ENCODE measurements at places on chromosomes 2 and 18.
A peak's percentile ranks its signal among the peaks of the same experiment; 100 is the strongest.

- no peak for DNase-seq
- H3K36me3 ChIP-seq: no peaks in the 10 kb centered on the region
- H3K27ac ChIP-seq: no peak overlapping the region
- no peak overlapping the region for H3K4me3 ChIP-seq
- no peaks in the 10 kb centered on the region for H3K27me3 ChIP-seq
These were observed 758.4 kb upstream of the GCFC2 start for GRCh38 chr2:76469066-76469465.

DNA sequence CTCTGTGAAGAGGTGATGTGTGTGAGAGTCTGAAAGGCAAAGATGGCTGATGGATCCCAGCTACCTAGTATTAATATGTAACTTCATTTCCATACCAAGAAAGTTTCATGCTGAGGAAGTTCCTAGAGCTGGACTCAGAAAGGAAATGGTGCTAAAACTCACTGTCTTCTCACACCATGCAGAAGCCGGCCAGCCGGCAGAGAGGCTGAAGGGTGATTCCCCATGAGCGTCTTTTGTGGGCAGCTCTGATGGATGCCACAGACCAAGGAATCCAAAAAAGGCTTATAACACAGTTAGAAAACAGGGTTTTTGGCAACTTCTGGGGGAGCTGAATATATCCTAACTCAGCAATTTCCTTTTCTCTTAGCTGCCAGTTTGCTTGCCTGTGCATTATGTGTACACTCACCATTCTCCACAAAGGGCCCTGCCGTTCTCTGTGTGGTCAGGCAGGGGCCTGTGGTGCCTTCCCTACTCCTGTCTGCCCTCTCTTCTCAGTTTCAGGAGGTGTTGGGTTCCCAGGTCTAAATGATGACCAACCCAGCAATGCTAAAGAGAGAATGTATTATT, 289.4 kb downstream of the MTX2 start:
- peaks cover 4% of the 10 kb centered on the region for H3K27me3 ChIP-seq
- no peak overlapping the region for H3K27ac ChIP-seq
- H3K36me3 ChIP-seq: no peaks in the 10 kb centered on the region
- H3K4me1 ChIP-seq: no peaks in the 10 kb centered on the region
- H3K4me3 ChIP-seq: no peak overlapping the region
- DNase-seq: no peak

GRCh38 chr2:121316986-121317385, 32.0 kb upstream of the TFCP2L1 start:
- no peaks in the 10 kb centered on the region for H3K36me3 ChIP-seq
- no peaks in the 10 kb centered on the region for H3K27me3 ChIP-seq
- no peak for DNase-seq
- H3K4me1 ChIP-seq: no peaks in the 10 kb centered on the region

- H3K27me3 ChIP-seq: peaks cover 3% of the 10 kb centered on the region
- H3K27ac ChIP-seq: no peak overlapping the region
- H3K4me1 ChIP-seq: peaks cover 2% of the 10 kb centered on the region
- H3K4me3 ChIP-seq: no peak overlapping the region
- no peak for DNase-seq
- no peaks in the 10 kb centered on the region for H3K36me3 ChIP-seq
These were observed 65.2 kb downstream of the ZEB2 start for GRCh38 chr2:144454466-144455287.

DNA sequence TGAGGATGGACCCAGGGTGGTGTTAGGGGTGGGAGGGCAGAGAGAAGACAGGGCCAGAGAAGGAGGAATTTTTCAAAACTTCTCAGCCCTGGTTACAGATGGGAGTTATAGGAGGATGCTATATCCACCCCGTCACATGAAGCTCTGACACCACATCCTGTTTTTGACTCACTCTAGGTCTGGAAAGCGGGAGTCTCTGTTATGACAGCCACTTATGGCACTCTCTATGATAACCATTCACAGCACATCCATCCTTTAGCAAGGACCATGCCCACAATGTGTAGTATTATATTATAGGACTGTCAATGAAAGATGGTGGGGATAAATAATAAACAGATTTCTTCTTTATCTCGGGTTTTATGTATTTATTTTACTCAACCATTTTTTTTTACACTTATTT, 461.2 kb downstream of the CDH2 start:
- no peak overlapping the region for H3K27ac ChIP-seq
- DNase-seq: no peak
- H3K4me1 ChIP-seq: no peaks in the 10 kb centered on the region
- no peaks in the 10 kb centered on the region for H3K27me3 ChIP-seq

- no peaks in the 10 kb centered on the region for H3K4me1 ChIP-seq
- H3K4me3 ChIP-seq: no peak overlapping the region
- no peak for DNase-seq
- H3K27ac ChIP-seq: no peak overlapping the region
- H3K36me3 ChIP-seq: no peaks in the 10 kb centered on the region
These were observed 95.7 kb downstream of the MAIP1 start for GRCh38 chr2:200050921-200051610.

DNA sequence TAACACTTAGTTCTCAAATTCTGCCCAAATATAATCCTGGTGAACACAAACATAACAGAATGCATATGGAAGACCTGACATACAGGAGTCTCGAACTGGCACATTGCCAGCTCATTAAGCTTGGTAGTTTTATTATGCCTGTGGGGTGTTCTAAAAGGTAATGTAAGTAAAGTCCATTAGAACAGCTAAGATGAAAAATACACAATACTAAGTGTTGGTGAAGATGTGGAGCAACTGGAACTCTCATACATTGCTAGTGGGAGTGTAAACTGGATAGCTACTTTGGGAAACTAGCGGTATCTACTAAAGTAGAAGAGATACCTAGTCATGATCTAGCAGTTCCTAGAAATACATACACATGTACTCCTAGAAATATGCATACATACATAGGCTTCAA, 24.3 kb upstream of the RAB10 start:
- no peaks in the 10 kb centered on the region for H3K36me3 ChIP-seq
- H3K27ac ChIP-seq: no peak overlapping the region
- peaks cover 5% of the 10 kb centered on the region for H3K4me1 ChIP-seq
- H3K27me3 ChIP-seq: no peaks in the 10 kb centered on the region

DNA sequence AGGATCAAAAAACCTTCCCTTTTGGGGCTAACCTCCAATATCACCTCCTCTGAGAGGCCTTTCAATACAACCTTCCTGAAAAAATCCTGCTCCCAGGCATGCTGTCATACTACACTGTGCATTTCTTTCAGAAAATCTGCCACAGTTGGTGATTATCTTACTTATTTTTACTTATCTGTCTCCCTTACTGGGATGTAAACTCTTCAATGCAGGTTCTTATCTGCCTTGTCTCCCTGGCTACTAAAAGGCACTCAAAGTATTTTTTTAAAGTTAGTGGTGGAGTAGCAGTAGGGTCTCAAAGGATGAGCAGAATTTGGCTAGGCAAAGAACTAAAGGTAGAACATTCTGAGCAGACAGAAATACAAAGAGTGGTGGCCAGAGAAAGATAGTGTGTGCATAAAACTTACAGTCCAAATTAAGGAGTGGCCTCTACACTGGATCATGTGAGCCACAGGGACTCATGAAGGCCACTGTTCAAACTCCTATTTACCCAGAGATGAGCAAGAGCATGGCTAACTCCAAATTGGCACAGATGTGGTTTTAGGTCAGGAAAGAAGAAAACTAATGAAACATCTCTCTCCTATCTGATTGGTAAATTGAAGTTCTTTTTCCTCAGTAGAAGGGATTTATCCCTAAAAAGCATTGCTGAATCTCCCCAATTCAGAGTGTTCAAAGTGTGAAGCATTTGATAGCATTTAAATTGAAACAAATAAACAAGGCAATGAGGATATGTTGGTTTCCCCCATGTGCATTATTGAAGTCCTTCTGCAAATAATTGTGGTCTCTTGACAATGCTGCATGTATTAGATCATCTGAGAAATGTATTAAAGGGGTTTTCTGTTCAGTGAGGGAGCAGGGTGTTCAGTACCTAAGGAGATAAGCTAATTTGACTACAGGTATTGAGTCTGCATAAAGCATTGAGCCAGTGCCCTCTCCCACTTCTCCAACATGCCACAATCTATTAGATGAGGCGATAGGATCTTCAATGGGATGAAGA, 285.5 kb downstream of the MREG start:
- H3K4me3 ChIP-seq: no peak overlapping the region
- H3K36me3 ChIP-seq: no peaks in the 10 kb centered on the region
- DNase-seq: no peak
- H3K27ac ChIP-seq: no peak overlapping the region
- H3K27me3 ChIP-seq: no peaks in the 10 kb centered on the region
- H3K4me1 ChIP-seq: no peaks in the 10 kb centered on the region

- peak overlapping the region; percentile 46 for H3K27ac ChIP-seq
- H3K27me3 ChIP-seq: no peaks in the 10 kb centered on the region
- no peak for DNase-seq
- H3K4me1 ChIP-seq: no peaks in the 10 kb centered on the region
- H3K36me3 ChIP-seq: no peaks in the 10 kb centered on the region
These were observed 72.4 kb upstream of the IL1R1 start for GRCh38 chr2:102070058-102070642.
